ENCODE measurements at places on chromosomes 1 and 21. TPM values are rescaled to one million over a fixed set of nuclear protein-coding genes. Genes with fewer than 3 reads are reported as not detected.

The CTSE gene
- not detected for total RNA-seq

The ETNK2 gene
- 0.42 TPM for total RNA-seq

The TSSK3 gene
- total RNA-seq, result 0.61 TPM

The FABP3 gene
- total RNA-seq, result not detected
